Activated B cell treated with CpG ODN at 0.5 μM for 24 hours (primary cell): ENCODE measurements at places on chromosomes 3 and 15. TPM values are rescaled to one million over a fixed set of nuclear protein-coding genes. Genes with fewer than 3 reads are reported as not detected.

The CCR8 gene
- not detected in 2 replicates for total RNA-seq

The FEZF2 gene
- not detected in 2 replicates for total RNA-seq

The GOLGA8Q gene
- 0.64 and 1.8 TPM in 2 replicates for total RNA-seq

The PLSCR5 gene
- not detected in 2 replicates for total RNA-seq

The THBS1 gene
- 1.5 and 1.7 TPM in 2 replicates for total RNA-seq

The TGM4 gene
- not detected in 2 replicates for total RNA-seq

The SPTSSB gene
- total RNA-seq, result not detected in 2 replicates

The SMAD3 gene
- total RNA-seq, result 85.9 and 118 TPM in 2 replicates

The ATP10A gene
- not detected in 2 replicates for total RNA-seq

The CTDSPL gene
- total RNA-seq, result not detected in 2 replicates

The SCN11A gene
- total RNA-seq, result 0.16 and 0.20 TPM in 2 replicates

The ZNF774 gene
- 1.3 and 2.9 TPM in 2 replicates for total RNA-seq

The TMEM266 gene
- total RNA-seq, result 0.16 TPM in 1 of 2 replicates, not detected in the other

The CX3CR1 gene
- total RNA-seq, result 0.12 and 0.38 TPM in 2 replicates

The EIF1B gene
- 62.0 and 65.5 TPM in 2 replicates for total RNA-seq

The DZIP1L gene
- not detected in 2 replicates for total RNA-seq

The PLA2G4E gene
- not detected in 2 replicates for total RNA-seq

The FGD5 gene
- not detected in 2 replicates for total RNA-seq

The LRRIQ4 gene
- 0.29 and 0.40 TPM in 2 replicates for total RNA-seq

The ITIH1 gene
- total RNA-seq, result 0.42 and 0.80 TPM in 2 replicates

The PROS1 gene
- not detected in 2 replicates for total RNA-seq

The FETUB gene
- not detected in 2 replicates for total RNA-seq

The IMPG2 gene
- 0.20 and 0.29 TPM in 2 replicates for total RNA-seq

The ITIH3 gene
- total RNA-seq, result not detected in 2 replicates

The SLC24A5 gene
- not detected in 2 replicates for total RNA-seq
